ENCODE measurements at places on chromosomes 11 and 22.

GRCh38 chr11:18492888-18493287 lies 33.9 kb downstream of the TSG101 start:
- DNase-seq, result no peak

DNA sequence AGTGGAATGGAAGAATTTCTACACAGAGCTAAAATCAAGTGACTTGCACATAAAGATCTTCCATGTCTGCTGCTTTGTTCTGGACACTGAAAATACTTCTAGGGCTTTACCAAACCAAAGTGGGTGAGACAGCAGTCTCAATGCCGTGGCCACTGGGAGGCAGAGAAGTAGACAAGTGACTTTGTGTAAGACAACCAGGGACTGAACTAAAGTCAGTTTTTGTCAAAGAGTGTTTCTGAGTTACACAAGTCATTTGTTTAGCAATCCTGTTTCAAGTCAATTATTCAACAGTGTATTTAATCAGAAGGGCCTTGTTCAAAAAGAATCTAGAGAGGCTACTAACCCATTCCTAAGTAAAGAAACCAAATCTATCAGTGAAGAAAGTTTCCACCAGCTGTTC lies 46.6 kb downstream of the TCP11L1 start:
- DNase-seq, result no peak

DNA sequence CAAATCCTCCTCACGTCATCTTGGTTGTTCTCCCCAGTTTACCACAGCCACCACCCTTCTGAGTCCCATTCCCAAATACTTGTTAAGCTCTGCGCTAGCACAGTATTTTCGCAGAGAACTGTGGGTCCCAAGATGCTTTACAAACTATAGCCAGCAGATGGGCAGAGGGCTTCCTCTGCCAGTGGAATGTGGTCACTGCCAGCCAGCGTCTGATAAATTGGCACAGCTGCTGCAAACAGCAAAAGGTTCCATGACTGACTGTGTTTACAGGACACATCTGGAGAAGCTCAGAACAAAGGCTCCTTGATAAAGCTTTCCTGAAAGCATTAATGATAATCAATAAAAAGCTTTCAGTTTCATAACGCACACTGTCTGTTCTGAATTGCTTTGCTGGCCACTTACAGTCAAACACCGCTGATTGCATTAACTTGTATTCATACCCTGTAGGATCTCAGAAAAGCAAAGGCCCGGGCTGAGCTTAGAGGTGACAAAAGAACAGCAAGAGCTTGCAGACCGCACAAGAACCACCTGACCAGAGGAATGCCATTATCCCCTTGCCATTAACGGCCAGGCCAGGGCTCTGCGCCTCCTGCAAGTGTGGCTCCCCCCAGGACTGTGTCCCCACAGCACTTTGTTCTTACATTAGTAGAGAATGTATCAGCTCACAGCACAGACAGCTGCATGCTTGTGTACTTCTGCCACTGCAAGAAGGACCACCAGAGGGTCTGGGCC lies 120.6 kb downstream of the MICAL3 start:
- DNase-seq, result no peak

GRCh38 chr22:49769691-49770546 lies 57.8 kb downstream of the BRD1 start:
- no peak for DNase-seq

- no peak for DNase-seq
Observed at GRCh38 chr11:127481391-127481790, 480.8 kb upstream of the KIRREL3 start.

GRCh38 chr11:121336279-121336937 lies 43.8 kb downstream of the SC5D start:
- DNase-seq, result no peak
